ENCODE measurements at places on chromosomes 6 and 20.

- no peak for DNase-seq
Measured at GRCh38 chr6:36979347-36979742, 6.7 kb downstream of the MTCH1 start.

GRCh38 chr6:39800034-39801032 lies 8.2 kb downstream of the DAAM2 start:
- DNase-seq, result no peak

DNA sequence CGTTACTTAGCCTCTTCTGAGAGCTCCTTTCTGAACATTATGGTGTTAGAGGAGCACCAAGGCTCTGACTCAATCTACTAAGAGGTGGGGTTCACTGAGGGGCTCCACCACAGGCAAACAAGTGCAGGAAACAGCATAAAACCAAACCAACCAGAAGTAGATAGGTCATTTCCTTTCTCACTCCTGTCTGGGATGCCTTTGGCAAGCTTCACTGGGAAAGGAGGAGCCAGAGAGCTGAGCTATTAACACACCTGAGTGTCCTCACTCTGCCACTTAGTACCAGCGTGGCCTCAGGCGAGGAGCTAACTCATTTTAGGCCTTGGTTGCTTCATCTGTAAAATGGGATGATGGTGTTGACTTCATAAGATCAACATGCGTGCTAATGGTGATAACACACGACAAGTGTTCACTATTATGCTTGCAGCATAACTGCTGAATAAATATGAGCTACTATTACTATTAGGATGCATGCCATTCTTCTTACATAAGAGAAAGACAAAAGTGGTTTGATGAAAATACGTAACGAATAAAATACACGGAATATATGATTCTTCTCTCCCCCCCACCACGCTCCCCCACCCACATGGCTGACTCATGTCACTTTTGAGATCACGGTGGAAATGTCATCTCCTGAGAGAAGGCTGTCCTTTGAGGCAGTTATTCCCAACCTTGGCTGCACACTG lies 185.4 kb downstream of the BCAS1 start:
- DNase-seq, result no peak

- no peak for DNase-seq
Measured at GRCh38 chr20:48926821-48927220, 5.3 kb downstream of the ARFGEF2 start.

DNA sequence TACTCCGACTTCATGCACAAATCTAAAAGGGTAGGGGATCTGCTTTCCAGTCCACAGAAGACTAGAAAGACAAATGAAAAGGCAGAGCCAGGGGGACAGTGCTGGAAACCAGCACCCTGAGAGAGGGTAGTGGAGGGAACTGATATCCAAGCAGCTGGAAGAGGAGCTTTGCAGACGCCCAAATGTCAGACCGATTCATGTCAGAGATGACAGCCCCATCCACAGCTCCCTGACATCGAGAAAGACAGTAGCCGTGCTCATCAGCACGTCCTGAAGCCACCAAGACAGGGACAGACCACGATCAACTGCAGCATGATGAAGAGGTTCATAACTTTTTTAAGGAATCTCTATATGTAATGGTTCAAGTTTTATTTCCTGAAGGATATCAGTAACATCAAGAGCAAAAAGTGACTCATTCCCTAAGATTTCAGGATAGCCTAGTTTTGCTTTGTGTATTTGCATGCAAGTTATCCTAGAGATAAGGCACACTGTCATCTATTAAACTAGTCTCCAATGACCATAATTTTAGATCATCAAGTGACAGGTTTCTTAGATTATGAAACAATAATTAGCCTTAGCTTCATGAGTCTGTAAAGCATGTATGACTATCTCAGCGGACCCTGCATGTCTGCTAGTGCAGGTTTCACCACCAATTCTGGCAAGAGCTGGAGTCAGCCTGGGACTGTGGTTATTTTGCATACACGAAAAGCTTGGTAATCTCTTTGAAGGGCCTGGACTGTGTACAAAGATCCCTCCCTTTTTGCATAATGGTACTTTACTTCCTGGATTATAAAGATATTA lies 43.0 kb downstream of the PRDM1 start:
- DNase-seq, result no peak

DNA sequence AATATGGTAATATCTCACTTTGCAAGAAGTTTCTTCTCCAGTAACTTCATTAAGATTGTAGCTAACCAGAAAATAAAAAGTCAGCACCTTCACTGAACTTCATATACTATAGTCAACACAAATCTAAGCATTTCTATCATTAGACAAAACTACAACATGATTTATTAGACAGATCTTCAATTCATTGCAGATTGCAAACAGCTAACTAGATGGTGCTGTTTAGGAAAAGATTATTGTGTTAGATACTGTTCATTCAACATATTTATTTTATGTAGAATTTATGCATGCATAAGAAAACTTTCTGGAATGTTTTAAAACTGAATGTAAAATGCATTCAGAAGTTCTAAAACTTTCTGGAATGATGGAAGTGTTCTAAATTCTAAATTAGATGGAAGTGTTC lies 442.1 kb downstream of the HTR1B start:
- DNase-seq, result no peak

- no peak for DNase-seq
Measured at GRCh38 chr6:160050022-160050421, 71.6 kb upstream of the SLC22A1 start.

- no peak for DNase-seq
Measured at GRCh38 chr20:60000271-60001042, 42.2 kb downstream of the CDH26 start.

- DNase-seq, result no peak
Measured at GRCh38 chr20:61808447-61808846, 257.2 kb downstream of the TAF4 start.

DNA sequence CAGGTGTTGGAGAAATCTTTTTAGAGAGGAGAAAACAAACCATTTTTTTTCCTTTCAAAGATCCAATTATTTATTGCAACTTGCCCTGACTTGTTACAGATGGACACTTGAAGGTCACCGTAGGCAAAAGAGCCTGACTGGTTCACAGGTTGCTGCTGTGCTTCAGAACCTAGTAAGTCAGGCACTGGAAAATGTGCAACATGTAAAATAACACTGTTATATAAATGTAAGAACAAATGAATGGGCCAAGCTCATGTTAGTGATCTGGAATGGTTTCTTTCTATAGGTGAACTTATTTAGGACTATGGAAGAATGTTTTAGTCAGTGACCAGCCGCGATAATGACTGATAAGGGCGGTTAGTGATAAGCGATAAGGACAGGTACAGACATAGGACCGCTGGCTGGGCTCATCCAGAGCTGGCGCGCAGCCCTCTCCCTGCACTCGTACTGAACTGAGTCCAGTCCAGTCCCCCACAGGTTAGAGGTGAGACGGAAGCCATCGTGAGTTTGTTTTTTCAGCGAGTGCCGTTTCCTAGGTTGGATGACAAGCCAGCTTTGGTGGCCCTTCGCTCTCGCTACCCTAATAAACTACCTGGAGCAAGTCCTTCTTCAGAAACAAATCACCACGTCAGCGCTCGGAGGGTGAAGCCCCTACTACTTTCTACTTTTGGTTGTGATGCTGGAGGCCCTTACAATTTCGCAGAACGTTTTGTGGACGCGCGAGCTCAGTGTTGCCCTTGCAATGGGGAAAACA lies 94.4 kb upstream of the PRDM1 start:
- DNase-seq, result no peak

GRCh38 chr6:24274441-24275083 lies 83.3 kb downstream of the DCDC2 start:
- no peak for DNase-seq

DNA sequence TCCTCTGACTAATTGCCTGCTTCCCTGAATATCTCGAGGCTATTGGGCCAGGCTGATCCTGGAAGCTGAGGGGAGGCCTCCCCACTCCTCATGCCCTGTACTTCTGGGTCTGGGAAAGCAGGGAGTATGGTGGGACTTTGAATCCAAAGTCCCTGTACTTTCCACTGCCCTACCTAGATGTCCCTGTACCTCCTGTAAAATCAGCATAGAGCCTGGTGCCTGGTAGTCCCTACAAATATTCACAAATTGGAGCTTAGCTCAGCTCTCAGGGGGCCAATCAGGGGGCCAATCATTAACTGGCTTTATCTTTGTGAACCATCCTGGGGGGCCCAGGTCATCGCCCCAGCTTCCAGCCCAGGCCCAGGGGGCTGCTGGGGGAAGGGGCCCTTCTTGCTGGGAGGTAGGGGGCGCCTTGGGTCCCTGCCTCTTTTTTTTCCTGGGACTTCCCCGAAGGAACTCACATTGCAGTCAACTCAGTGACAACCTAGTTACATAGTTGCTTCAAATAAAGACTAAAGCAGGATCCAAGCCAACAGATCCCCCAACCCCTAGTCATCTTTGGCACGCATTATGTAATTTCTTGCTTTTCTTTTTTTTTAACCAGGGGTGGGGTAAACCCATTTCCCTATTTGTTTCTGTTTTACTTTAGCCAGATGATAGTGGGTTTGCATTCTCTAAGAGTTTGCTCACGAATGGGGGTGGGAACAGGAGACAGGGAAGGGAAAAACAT lies 6.9 kb upstream of the VEGFA start:
- no peak for DNase-seq

- no peak for DNase-seq
Measured at GRCh38 chr20:25022680-25023079, 30.1 kb upstream of the APMAP start.

DNA sequence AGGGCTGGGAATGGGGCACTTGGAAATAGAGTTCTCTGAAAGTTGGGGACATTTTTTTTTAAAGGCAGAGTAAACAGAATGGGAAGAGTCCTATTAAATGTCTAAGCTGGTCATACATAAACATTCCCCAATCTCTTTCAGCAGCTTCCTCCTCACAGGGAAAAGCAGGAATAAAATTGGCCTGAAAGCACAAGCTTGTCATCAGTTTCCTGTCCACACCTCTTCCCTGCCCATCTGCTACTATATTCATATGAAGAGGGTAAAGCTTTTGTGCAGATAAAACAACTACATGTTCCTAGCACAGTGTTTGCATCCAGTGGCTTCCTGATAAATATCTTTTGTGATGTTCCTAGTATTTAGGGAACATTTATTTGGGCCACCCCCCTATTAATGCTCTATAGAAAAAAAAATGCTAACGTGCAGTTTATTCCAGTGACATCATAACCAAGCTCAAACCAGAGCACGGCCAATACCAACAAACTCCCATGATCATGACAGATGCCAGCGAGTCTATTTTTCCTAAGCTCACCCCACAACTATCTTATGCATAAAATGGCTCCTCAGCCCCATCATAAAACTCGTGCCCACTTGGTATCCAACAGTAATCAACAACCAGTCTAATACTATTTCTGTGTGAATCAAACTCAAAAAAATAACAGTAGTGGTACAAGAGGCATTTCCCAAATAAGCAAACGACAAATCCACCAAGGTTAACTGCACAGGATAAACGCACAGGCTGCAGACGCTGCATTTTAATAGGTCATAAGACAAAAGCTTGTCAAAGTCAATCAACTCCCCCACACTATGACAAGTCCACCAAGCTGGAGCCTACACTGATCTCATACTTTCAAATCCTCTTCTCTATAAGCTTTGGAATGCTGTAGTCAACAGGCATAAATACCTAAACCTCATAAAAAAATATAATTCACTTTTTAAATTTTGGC lies 95.3 kb downstream of the EPB41L2 start:
- DNase-seq, result no peak

GRCh38 chr6:159935633-159936032 lies 33.2 kb upstream of the IGF2R start:
- DNase-seq, result no peak

DNA sequence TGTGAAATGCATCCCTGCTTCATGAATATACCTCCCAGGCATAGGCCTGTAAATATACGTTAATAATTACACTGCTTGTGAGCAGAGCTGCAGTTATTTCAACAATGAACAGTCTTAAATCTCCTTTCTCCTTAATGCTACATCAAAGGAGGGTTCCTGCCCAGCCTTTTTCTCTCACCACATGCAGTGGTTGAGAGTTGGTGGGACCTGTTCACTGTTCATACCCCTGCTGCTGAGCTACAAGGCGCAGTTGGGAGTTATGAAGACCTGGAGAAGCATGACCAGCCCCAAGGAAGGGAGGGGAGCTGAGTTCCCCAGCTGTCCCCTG lies 111.9 kb upstream of the FOXQ1 start:
- no peak for DNase-seq

DNA sequence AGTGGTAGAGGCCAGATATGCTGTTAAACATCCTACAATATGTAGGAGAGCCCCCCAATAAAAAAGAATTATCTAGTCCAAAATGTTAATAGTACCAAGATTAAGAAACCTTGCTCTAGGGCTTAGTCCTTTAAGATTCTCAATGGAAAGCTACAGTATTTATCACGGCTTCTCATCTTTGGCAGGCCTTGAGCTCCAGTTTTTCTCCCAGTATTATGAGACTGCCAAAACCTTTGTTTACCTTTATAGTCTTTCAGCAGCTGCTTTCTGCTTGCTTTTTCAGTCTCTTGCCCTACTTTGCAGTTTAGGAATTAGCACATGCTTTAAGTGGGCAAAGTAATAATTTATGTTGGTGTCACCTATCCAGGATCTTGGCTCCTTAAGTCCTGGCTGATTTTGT lies 59.7 kb downstream of the NHLRC1 start:
- DNase-seq, result no peak

GRCh38 chr6:35765739-35766138 lies 10.7 kb upstream of the CLPSL2 start:
- DNase-seq, result no peak

- no peak for DNase-seq
Measured at GRCh38 chr6:132209351-132209750, 191.9 kb downstream of the MOXD1 start.

- no peak for DNase-seq
Measured at GRCh38 chr6:52157301-52157941, 28.8 kb upstream of the IL17A start.

DNA sequence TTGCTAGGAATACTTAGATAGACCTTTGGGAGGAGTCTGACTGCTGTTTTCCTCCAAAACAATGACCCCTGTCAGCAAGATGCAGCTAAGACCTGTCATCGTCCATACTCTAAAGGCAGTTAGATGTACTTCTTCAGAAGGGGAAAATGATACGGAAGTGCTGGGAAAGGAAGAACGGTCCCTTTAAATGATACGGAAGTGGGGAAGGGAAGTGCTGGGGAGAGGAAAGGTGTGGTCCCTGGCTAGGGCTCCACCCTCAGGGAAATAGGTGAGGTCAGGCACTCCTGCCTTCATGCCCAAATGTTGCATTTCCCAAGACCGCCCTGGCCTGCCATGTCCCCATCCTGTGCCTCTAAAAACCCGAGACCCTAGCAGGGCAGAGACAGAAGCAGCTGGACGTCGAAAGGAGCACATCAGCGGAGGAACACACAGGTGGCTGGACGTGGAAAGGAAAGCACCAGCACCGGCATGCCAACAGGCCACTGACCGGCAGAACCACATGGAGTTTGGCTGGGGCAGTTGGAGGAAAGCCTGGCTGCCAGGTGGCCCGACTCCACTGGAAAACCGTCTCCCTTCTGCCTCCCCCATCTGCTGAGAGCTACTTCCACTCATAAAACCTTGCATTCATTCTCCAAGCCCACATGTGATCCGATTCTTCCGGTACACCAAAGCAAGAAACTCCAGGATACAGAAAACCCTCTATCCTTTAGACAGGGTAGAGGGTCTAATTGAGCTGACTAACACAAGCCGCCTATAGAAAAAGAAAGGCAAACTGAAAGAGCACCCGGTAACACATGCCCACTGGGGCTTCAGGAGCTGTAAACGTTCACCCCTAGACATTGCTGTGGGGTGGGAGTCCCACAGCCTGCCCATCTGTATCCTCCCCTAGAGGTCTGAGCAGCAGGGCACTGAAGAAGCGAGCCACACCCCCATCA lies 94.6 kb downstream of the FAXC start:
- DNase-seq, result no peak

GRCh38 chr6:35850208-35850607 lies 45.1 kb downstream of the LHFPL5 start:
- no peak for DNase-seq
